ENCODE measurements at places on chromosomes 2 and 18.

DNA sequence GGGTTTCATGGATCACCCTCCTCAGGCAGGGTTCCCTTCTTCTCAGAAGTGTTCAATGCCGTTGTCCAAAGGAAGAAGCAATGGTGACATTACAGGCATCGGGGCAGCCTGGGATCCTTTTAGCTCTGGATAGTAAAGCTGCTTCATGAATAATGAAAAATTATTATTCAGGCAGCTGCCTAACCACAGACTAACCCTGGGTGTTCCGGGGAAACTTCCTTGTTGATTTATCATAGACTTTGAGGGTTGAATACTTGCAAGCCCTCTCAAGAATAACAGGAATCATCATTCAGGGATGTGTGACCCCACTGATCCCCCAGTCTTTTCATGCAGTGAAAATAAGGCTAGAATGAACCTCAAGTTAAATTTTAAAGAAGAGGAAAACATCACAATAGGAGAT, 419.4 kb downstream of the MEIS1 start:
- DNase-seq, result no peak

DNA sequence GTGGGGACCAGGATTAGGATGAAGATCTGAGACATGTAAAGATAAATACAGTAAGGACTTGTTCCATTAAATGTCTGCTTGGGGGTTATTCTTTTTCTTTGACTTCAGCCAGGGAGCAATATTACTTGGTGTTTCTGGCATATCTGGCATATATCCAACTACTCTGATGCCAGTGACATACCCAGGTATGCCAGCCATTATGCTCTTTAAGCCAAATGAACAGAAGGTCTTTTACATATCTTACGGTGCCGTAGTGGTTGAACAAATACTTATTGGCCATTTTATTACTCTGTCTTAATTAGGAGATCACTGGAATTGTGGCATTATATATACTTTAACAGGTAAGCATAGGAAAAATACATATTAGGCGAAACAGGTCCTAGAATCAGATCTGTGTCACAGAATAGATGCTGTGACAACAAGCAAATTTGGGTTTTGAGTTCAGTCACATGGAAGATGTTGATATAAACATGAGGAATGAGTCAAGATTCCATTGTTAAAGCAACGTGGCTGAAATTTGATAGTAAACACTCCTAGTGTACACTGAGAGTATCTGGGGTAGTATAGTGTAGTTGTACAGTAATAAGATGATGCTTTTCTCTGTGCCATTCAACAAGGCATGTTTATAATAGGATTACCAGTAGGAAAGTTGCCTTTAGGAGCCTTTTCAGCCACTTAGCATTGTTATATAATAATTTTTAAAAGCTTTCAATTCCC, 62.6 kb downstream of the KCTD18 start:
- DNase-seq, result no peak

- no peak for DNase-seq
Measured at GRCh38 chr2:202049840-202050239, 16.2 kb downstream of the FZD7 start.

DNA sequence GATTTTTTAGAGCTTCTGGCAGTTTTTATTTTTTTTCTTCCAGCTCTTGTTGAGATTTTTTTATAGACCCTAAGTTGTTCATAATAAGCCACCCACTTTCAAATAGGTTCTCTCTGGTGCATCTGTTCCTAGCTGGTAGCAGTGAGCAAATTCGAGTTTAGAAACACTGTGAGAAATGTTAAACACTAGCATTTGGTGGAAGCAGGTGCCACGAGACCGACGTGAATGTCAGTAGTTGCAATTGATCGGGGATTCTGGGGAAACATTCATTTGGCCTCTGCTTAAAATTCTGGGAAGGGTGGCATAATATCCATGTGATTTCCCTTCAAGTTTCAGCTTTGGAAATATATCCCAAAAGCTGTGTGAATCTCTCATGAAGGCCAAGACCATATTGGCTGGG, 435.0 kb downstream of the RNF144A start:
- no peak for DNase-seq

DNA sequence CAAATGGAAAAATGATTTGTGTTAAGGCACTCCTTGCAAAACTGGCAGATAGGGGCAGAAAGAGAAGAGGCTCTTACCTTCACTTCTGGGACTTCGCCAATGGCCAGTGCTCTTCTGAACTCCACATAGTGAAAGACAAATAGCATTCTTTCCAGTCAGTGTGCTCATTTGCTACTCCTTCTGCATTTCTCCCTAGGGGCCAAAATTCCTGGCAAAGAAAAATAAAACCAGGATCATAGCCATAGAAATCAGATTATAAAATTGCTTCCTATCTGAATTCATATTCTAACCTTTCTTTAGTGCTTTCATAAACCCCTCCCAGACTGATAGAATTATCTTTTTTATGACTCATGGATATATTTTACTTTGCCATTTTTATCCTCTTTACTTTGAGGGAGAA, 56.9 kb upstream of the PELI1 start:
- no peak for DNase-seq

GRCh38 chr2:238949710-238950345, 101.9 kb downstream of the TWIST2 start:
- DNase-seq, result no peak

DNA sequence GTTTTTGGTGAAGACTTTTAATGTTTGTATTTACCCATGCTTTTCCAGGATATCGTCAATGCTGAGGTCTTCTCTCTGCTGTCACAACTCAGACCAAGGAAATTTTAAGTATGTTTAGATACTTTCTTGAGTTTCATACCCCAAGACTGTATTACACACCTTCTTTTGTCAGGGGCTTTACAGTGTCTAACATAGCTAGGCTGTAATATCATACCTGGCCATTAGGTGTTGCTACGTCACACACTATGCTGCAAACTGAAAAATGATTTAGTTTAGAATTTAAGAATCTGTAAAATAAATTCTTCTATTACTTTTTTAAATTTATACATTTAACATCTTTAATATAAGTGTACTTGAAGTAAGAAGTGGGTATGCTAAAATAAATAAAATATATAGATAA, 358.4 kb upstream of the NRP2 start:
- no peak for DNase-seq

DNA sequence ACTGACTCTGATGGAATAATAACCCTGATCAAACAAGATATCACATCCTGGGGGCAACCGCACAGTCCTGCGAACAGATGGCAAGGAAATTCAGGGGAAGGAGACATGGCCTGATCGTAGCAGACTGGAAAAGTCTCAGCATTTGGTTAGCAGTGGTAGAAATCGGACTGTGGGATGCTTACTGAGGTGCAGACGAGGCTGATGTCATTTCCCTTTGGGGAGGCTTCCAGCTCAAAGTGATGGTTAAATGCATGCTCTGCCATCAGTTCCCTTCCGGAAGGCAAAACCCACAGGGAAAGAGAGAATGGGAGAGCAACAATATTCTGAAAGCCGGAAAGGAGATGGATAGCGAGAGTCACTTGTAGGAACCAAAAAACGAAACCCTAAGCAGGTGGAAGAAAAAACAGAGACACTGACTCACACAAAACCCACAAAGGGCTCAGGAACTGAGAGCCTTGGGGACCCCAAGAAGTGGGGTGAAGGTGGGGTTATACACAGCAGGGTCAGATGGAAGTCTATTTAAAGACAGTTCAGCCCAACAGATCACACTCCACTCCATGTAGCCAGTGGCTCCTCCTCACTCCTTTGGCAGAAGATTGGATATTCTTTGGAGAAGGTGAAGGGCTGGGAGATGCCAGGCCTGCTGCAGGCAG, 93.1 kb downstream of the INPP5D start:
- no peak for DNase-seq

- DNase-seq, result peak; percentile 39
Measured at GRCh38 chr2:9231291-9232165, 24.9 kb downstream of the ASAP2 start.

DNA sequence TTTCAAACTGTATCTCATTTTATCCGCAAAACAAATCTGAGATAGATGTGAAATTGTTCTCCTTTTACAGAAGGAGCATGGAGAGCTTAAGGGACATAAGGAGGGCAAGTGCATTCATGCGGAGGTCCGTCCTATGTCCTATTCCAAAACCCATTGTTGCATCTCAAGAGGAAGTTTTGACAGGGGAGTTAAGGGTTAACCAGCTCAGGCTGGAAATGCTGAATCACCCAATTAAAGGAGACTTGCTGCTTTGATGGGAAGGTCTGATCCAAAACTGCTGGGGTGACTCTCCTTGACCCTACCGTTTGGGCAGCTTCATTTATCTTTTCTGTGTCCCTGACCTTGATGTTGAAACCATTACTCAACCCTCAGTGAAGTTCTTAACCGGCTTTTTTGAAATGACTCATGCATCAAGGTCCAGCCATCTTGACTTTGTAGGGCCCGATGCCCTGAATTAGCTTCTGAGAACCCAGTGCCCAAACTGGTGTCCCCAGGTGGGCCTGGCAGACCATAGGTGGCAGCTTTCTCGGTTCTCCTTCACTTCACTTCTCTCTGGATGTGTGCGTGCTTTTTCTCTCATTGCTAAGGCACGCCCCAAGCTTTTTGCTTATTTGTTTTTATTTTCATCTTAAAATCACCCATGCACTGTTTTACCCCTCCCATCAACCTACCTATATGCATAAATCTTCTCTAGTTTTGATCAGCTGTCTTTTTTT, 15.9 kb upstream of the TXNDC2 start:
- peak; percentile 79 for DNase-seq

DNA sequence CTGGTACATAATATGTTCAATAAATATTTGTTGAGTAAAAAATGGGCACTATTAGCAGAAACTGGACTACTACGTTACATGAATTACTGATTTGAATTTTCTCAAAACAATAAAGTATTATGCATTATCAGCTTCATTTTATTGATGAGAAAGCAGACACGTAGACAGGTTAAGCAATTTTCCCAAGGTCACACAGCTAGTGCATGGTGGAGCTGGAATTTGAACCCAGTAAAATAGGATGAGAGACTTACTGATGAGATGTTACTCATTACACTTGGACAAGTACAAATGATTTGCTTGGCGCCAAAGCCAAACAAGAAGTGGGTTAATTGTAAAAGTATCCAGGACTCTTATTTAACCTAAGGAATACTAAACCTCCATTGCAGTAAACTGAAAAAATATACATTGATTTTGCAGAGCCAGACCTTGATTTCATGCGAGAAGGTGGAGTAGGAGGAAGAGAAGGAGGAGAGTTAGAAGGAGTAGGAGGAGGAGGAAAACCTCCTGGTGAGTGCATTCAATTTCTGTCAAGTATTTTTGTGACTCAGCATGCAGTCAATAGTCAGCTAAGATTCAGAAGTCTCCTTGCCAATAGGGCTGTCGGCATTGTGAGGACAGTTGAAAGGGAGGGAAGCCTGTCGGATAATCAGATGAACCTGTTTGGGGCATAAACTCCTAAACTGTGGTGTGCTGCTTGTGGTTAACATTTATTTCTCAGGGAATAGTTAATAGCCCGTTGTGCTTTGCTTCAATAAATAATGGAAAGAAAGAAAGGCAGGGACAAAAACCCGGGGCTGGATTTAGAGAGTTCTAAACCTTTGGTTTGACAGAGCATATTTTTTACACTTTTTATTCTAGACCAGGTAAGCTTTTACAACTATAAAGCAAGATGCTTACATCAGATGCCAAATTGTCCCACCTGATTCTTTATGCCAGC, 77.0 kb upstream of the TACR1 start:
- DNase-seq, result no peak

GRCh38 chr18:28063271-28063761, 113.6 kb downstream of the CDH2 start:
- no peak for DNase-seq

DNA sequence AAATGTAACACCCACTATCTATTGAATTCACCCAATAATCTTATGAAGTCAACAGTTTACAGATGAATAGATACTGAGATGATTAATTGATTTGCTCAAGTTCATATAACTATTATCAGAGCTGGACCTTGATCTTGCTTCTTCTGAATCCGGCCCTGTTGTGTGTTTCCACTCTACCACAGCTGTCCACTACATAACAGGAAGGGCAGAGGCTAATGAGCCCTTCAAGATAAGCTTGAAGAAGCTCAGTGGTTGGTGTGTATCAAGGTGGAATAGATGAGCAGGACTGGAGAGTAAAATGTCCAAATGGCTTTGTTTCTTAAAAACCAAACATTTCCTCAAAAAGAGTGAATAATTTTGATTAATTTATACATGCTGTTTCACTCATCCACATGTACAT, 56.4 kb upstream of the ITGB6 start:
- DNase-seq, result no peak

DNA sequence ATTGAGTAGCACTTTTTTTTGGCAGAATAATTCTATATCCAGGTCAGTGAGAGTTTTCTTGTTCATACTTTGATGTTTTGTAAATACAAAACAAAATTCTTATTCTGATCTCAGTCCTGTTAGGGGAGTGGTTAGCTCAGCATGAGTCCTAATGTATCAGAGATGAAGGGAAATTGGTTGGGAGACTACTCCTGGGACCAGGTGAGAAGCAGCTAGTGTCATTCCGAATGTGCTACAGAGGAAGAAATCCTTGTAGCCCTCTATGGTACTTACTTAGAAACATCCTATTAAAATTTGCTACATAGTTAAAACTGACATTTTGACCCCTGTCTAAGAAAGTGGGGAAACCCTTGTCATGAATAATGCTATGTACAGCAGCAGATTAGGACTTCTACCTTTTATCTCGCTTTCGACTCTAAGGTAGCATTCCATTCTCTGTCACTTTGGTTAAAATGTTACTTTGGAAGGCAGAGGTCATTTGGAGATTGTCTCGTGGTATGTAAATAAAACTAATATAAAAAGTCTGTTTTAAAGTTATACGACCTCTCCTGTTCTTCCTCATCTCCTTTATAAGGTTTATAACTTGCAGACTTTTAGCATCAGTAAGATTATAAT, 65.8 kb downstream of the PARD3B start:
- no peak for DNase-seq

- DNase-seq, result no peak
Measured at GRCh38 chr2:186690786-186691185, 3.1 kb upstream of the FAM171B start.

- DNase-seq, result no peak
Measured at GRCh38 chr2:181231151-181231550, 226.0 kb upstream of the ITGA4 start.

DNA sequence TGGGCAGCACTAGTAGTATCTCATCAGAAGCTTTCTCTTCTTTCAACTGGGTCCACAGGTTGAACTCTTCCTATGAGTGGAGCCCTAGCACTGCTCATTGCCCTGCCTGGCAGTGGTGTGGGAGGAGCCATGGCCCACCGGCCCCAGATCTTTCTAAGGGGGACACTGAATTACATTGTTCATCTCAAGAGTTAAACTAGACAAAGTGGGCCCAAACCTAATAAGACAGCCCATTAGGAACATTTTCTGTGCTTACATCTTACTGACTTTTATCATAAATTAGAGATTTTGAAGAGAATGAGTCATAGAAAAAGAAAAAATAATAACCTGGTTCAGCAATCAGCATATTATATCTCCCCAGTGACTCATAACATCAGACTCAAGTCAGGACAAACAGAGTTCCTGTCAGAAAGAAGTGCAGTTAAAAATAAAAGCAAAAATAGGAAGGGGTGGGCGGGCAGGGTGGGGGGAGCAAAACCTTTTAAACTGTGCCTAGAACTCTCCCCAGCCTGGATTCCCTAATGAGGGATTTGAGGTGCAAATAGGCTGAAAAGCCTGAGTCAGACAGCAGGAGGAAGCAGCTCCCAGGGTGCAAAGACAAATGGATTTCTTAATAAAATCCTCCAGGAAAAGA, 161.6 kb upstream of the TRIB2 start:
- DNase-seq, result peak; percentile 55
